ENCODE measurements at places on chromosomes 6 and 20.

DNA sequence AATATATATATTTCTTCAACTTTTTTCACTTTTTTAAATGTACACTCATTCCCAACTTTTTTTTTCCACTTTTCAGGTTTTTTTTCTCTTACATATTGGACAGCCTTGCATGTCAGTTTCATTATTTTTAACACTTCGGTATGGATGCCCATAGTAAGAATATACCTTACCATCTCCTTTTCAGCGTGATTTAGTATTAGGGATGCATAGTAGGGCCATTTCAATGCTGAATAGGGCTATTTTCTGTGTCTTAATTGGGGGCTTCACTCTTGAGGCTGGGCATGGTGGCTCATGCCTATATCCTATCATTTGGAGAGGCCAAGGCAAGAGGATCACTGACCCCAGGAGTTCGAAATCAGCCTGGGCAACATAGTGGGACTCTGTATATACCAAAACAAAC lies 6.7 kb downstream of the RNF114 start:
- DNase-seq: no peak

DNA sequence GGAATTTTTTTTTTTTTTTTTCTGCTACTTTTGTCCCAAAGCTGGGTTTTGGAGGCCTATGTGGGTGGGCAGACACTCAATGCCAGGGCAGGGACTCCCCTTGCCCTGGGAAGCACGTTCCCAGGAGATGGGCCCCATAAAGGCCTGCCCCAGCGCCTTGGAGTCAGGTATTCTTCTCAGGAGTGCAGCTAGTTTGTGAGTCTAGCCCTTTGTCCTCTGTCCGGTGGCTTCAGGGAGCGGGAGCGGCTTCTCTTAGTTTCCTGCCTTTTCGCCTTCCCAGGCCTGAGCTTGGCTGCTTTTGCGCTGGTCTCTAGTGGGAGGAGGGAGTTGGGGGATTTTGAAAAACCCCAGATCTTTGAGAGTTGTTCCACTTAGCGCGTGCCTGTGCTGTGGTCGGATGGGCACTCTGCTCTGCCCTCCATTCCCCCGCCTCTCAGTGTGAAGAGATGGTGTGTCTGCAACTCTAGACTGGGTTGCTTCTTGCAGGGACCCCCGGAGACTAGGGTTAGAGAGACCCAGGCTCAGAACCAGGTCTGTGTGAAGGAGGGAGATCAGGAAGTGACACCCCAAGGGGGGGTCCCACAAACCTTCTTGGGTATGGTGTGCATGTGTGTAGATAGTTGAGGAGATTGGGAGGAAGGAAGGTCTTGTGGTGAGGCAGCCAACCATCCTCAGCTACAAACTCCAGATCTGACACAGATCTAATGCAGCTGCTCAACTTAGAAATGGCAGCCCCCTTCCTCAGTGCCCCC lies 1.3 kb downstream of the PLCG1 start:
- peak; percentile 77 for DNase-seq

DNA sequence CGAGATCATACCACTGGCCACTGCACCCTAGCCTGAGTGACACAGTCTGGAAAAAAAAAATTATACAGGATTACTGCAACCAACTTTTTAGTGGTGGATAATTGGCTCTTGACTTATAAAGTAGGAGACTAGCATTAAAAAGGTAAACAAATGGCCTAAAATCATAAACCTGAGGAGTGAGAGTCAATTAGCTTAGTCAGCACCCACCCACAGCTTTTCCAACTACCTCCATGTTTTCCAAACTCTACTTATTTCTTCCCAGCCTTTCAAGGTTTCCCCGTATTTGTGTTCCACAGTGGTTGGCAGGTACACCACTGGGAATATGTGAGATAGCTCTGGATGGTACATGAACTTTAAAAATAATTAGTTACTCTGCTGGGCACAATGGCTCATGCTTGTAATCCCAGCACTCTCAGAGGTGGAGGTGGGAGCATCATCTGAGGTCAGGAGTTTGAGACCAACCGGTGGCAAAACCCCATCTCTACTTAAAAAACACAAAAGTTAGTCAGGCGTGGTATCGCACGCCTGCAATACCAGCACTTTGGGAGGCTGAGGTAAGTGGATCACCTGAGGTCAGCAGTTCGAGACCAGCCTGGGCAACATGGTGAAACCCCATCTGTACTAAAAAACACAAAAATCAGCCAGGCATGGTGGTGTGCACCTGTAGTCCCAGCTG lies 6.7 kb downstream of the CYP24A1 start:
- no peak for DNase-seq

DNA sequence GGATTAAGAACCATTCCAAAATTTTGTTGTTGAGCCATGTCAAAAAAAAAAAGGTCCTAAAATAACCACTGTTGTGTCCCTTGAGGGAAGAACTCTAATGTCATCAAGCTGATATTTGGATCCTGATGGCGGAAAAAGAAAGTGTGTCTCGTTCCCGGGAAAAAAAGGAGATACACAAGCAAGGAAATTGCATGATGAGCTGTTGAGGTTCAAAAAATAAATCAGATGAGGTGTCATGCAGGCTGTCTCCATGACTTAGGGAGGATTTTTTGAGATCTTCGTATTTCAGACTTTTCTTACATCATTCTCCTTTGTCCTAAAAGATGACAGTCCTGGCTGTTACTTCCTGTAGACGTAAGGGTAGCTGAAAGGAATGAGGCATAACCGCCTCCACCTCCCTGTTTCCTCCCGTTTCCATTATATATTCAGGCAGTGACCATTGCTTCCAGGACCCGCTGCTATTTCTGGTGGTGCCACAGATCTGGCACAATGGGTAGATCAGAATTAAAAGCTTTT lies 117.3 kb upstream of the TNFAIP3 start:
- DNase-seq: no peak

DNA sequence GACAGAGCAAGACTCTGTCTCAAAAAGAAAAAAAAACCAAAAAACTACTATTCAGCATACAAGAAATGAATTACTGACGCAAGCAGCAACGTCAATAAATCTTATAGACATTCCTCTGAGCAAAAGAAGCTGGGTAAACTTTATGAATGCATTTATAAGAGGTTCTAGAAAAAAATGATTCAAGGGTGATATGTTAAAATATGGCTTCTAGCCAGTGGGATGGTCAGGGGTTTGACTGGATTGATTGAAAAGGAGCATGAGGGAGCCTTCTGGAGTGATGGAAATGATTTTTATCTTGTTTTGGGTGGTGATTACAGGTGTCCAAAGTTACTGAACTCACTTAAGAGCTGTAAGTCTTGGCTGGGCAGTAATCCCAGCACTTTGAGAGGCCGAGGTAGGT lies 64.9 kb upstream of the SALL4 start:
- DNase-seq: no peak

DNA sequence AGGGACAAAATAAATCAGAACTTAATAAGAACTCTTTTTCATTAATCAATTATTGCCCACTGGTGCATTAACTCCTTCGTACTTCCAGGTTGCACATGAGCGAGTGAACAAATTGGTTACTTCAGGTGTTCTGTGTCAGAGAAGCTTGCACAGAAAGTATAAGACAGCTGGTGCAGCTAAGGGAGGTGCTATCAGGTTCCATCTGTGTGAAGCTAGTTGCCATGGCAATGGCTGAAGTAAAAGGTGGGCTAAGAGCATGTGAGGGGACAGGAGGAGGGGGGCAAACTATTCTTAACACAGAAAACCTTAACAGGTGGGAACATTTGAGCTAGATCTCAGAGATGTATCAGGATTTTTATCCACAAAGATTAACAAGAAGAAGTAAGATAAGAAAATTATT lies 81.6 kb downstream of the MANEA start:
- no peak for DNase-seq

GRCh38 chr20:3820901-3821727 lies 767 bp downstream of the AP5S1 start:
- DNase-seq: no peak

GRCh38 chr6:73134588-73134987 lies 90.7 kb downstream of the KHDC1L start:
- peak; percentile 54 for DNase-seq

- no peak for DNase-seq
These were observed 101.3 kb upstream of the ESR1 start for GRCh38 chr6:151705993-151706733.

DNA sequence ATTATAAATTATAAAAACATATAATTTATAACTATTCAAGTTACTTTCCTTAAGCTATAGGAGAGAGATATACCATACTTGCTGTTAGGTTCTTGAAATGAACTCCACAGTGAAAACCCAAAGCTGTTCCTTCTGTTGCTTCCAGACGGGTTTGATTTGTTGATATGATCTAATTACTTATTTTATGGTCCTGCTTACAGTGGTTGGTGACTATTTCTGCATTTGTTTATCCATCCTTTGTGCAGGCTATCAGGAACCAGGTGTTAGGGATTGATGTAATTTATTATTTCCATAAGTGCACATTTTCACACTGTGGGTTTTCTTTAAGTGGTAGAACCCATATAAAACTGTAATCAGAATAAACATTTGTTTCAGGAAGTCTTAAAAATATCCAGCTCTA lies 167.1 kb downstream of the KIF6 start:
- DNase-seq: no peak

DNA sequence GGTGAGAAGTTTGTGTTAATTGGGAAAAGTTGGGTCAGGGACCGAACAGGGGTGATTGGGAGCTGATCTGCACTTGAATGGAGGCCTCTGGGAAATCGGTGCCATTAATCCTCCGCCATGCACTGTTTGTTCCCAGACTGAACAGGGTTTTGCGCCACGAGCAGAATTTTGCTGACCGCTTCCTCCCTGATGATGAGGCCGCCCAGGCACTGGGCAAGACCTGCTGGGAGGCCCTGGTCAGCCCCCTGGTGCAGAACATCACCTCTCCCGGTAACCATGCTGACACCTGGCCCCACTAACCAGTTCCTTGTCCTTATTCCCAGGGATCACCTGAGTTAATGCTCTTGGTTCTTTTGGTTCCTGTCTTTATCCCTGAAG lies 21.7 kb downstream of the CUL9 start:
- no peak for DNase-seq

Data from stimulated activated effector memory CD8-positive, alpha-beta T cell treated with anti-CD3 and anti-CD28 coated beads, Interleukin-12 subunit alpha, Interleukin-12 subunit beta, amount 100 ng/mL, for 72 hours (primary cell).